CD8-positive, alpha-beta memory T cell (primary cell): ENCODE measurements at places on chromosomes 5 and 9. TPM values are rescaled to one million over a fixed set of nuclear protein-coding genes. Genes with fewer than 3 reads are reported as not detected.

The PAPPA gene
- not detected for total RNA-seq

- no peak for DNase-seq
These were observed 133.4 kb downstream of the ESM1 start for GRCh38 chr5:54852007-54852406.

DNA sequence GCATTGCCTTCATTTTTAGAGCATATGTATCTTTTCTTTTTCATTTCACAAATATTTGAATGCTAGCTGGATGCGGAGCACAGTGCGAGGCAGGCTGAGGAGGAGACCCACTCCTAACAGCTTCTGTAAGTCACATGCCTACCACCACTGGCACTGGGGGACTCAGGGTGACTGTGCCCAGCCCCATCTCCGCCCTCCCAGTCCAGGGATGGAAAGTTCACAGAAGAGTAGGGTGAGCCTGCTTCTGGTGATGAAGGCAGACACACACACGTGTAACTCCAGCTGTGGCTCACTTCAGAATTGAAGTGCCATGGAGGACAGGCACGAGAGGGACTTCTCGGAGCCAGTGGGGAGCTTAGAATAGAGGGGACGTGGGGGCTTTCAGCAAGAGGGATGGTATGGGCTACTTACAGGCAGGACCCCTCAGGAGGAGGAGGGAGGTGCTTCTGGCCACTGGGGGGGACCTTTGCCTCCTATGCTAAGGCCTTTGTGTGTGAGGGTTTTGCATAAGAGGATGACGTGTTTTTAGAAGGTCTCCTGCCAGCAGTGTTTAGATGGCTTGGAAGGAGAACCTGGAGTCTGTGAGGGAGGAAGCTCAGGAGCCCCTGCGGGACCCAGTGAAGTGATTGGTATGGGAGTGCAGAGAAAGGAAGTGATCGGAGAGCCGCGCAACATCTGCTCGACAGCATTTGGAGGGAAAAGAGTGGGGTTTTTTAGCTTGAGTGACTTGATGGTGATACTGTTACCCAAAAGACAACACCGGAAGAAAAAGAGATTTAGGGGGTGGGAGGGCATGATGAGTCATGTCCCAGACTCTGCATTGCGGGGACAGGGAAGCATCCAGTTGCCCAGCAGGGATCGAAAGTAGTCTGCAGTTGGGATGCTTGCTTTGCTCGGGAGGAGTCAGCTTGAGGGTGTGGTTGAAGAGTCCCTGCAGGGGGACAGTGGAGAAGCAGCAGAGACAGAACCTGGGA is 163.5 kb upstream of the OTULINL start:
- DNase-seq, result no peak

GRCh38 chr5:144771802-144772201 is 601.1 kb downstream of the KCTD16 start:
- DNase-seq, result no peak

DNA sequence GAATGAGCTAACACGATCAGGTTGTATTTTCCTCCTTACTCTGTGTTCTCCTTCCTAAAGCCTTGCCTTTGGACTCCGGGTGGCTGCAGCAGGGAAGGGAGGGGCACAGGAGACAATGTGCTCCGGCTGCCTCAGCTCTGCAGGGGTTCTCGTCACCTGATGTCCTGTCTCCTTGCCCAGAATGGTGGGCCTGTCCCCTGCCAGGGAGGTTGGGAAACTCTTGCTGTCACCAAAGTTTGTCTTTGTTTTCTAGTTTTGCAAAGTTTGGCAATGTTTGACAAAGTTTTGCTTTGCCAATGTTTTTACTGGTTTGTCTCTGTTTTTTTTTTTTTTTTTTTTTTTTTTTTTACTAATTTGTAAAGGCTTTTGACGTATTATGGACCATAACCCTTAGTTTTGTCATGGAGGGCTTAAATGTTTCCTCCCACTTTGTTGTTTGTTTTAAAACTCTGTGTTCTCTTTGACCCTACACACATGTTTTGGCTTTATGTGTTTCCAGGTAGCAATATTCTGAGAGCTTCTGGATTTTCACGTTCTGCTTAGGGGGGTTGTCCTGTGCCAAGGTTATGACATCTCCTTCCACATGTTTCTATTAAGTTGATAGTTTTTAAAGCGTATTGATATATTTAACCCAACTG is 49.3 kb downstream of the GADD45G start:
- DNase-seq, result no peak
